ENCODE measurements at places on chromosomes 1 and 21. TPM values are rescaled to one million over a fixed set of nuclear protein-coding genes. Genes with fewer than 3 reads are reported as not detected.

The CSMD2 gene
- total RNA-seq: 10.4 TPM

The S100A3 gene
- 3.8 TPM for total RNA-seq

The SHE gene
- not detected for total RNA-seq

The LCA5L gene
- 1.1 TPM for total RNA-seq

DNA sequence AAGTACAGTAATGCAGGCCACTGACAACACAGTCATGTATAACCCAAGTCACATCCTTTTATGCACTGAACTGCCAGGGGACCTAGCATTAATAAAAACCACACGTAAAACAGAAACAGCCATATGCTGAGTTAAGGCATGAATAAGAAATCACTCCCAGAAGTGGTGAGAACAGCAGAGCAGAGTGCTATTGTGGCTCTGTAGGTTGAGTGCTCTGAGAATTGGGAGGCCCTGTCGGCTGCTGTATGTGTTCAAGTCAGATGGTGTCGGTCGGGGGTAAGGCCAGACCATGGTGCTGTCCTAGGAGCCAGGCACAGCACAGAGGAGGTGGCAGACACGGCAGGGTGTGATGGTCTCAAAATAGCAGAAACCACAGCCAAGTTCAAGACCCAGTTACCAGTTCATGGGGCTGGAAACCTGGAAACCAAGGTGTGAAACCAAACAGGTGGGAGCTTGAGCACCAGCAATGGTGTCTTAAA lies 126.6 kb upstream of the COA6 start:
- no peak for DNase-seq

- no peak for DNase-seq
These were observed 54.6 kb upstream of the RWDD3 start for GRCh38 chr1:95179205-95179986.

DNA sequence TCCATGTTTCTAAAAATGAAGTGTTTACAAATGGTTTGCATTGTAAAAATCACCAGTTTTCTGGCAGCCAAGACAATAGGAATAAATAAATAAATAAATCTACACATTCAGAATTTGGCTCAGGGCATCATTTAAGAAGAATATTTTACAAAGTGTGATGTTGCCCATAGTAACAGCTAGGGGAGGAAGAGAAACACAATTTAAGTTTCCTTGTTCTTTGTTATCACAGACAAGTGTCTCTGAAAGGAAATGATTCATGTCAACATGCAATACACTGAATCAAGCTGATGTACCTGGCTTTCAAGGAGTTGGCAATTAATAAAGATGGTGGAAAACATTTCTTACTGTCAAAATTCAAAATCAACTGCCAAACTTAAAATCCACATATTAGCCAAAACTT lies 74.7 kb downstream of the LHX8 start:
- DNase-seq: no peak

- DNase-seq: no peak
These were observed 103.4 kb downstream of the VPS13D start for GRCh38 chr1:12333036-12333785.

DNA sequence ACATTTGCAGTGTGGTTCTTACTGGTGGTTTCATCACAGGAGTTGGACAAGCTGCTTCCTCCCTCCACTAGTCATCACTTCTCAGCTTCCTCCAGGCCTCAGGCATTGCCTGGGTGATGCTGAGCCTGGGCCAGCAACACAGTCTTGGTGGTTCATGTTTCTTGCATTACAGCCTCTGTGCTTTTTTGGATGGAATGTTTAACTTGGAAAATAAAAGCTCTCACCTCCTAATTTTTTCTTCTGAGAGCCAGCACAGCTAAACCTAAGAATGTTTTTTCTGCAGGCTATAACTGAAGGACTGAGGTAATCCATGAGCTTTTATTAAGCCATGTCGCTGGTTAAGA lies 66.1 kb upstream of the RHOU start:
- DNase-seq: peak; percentile 85

GRCh38 chr1:61157468-61157987 lies 75.2 kb downstream of the NFIA start:
- peak; percentile 90 for DNase-seq

Data from GM23248 (cell line).